ENCODE measurements at places on chromosomes 13 and 19.

- DNase-seq: no peak
Measured at GRCh38 chr13:33110713-33111413, 94.6 kb downstream of the KL start.

- no peak for DNase-seq
Measured at GRCh38 chr13:39526499-39526898, 76.5 kb downstream of the LHFPL6 start.

- DNase-seq: peak; percentile 69
Measured at GRCh38 chr13:20136781-20137703, 23.8 kb downstream of the GJA3 start.

DNA sequence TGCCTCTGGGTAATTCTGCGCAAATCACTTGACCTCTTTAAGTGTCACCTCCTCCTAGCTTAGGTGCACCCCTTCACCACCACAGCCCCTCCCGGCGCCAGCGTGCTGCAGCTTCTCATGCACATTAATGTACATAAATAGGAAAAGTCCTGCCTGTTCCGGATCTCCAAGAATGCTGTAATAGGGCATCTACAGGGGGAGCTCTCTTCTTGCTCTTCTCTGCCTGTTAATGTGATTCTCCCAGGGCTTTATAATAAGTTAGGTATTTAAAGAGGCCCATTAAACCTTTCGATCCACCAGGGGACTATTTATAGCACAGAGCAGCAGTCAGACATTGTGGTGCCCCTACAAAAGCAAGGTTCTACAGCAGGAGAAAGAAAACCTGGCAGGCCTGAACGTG is 35.3 kb downstream of the SOX1 start:
- no peak for DNase-seq

- no peak for DNase-seq
Measured at GRCh38 chr19:39607561-39607960, 5.2 kb downstream of the LGALS13 start.

- DNase-seq: no peak
Measured at GRCh38 chr13:89279374-89279773, 1608.2 kb downstream of the SLITRK5 start.

GRCh38 chr19:459724-460511 is 915 bp downstream of the SHC2 start:
- no peak for DNase-seq

- DNase-seq: no peak
Measured at GRCh38 chr19:50750010-50750409, 20.3 kb upstream of the GPR32 start.

DNA sequence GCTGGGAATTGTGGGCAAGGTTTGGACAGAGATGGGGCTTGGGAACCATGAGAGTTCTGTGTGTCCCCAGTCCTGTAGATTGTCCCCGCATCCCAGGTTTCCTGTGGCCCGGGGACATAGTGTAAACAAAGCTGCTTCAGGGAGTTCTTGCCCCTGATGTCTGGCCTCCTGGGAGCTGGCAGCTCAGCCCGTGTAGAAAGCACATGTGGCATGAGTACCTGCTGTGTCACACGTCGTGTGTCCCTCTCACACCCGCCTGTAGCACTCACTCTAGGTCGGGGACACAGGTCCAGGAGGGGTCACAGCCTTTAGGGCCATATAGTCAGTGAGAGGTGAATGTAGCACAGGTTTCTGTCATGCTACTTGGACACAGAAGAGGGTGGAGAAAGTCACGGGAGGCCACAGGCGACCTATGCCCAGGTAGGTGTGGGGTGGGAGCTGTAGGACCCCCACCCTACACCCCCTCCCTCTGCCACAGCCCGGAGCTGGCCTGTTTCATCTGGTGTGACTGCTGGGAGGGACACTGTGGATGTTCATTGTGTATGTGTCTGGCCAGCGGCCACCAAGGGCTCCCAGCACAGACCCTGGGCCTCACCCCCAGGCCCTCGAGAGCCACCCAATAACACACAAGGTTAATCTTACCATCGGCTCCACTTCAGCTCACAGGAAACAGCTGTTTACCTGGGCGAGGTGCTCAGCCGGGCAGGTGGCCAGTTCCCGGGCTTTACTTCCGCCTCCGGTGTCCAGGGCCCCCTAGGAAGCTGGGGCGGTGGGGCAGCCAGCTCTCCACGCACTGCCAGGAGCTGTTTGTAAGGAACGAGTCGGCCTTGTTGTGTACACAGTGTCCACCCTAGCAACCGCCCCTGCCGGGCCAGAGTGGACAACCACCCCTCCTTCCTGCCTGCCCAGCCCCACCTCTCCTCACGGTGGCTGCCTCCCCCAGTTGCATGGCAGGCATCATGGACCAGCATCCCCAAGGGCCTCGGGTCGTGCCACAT is 49.7 kb downstream of the COMP start:
- DNase-seq: no peak

DNA sequence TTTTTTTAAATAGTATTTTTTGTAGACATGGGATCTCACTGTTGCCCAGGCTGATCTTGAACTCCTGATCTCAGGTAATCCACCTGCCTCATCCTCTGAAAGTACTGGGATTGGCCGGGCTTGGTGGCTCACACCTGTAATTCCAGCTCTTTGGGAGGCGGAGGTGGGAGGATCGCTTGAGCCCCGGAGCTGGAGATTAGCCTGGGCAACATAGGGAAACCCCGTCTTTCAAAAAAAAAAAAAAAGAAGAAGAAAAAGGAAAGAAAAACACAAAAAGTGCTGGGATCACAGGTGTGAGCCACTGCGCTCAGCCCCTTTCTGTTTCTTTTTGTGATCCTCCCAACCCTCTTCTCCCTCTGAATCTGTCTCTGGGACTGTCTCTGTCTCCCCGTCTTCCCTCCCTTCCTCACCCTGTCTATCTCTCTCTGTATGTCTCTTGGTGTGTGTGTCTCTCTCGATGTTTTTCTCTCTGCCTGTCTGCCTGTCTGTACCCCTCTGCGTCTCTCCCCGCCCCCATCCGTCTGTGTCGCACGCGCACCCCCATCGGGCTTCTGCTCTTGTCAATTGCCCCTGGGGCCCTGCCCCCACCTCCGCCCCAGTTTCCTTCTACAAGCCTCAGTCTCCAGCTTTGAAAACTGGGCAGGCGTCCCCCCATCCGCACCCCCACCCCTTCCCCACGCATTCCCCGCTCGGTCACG is 540 bp upstream of the ZFP36 start:
- DNase-seq: peak; percentile 88

DNA sequence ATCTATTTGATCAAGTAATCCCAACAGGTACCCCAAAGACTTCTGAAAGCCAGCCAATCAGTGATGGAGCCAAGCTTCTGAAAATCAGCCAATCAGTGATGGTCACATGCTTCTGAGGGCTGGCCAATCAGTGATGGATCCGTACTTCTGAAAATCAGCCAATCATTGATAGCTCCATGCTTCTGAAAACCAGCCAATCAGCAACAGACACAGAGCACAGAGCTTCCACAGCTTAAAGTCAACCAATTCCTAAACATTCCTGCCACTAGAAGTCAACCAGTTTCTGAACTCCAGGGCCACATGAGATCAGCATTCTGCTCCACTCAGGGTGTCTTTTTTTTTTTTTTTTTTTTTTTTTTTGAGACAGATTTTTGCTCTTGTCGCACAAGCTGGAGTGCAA is 8.2 kb upstream of the HSD17B14 start:
- no peak for DNase-seq

DNA sequence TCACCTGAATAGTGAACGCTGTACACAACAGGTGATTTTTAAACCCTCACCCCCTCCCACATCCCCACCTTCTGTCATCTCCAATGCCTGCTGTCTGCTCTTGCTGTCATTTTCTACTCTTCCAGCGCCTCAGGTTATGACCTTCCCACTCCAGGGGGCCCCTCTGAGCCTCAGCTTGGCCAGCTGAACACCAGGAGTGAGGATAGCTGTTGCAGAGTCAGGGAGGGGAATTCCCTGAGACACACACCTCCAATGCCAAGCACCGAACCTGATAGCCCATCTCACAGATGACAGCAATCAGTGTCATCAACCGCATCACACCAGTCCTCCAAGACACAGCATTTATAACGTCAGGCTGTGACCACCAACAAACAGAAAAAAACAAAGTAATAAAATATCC is 193.5 kb downstream of the ZNF536 start:
- no peak for DNase-seq

DNA sequence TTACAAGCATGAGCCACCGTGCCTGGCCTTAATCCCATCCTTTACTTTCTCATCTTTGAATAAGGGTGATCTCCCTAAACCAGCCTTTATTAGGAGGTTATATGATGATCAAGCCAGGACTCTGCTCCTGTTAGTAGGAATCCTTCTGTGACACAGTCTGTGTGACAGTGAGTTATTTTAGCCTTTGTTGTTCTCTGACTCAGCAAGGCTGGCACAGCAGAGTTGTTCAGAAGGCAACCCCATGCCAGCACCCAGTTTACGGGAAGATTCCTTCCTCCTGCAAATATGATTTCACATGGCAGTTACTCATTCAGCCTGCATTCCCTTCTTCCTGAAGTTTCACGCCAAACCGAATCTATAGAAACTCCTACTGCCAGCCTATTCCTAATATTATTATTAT is 10.5 kb upstream of the MIER2 start:
- no peak for DNase-seq

- DNase-seq: no peak
Measured at GRCh38 chr19:17505223-17505622, 6.2 kb upstream of the PGLS start.

- DNase-seq: no peak
Measured at GRCh38 chr13:47126432-47126831, 229.6 kb upstream of the HTR2A start.

GRCh38 chr19:37413313-37414084 is 42.6 kb downstream of the ZNF527 start:
- no peak for DNase-seq

- DNase-seq: no peak
Measured at GRCh38 chr13:74770361-74770760, 636.2 kb upstream of the KLF12 start.

GRCh38 chr13:86737334-86737932 is 933.7 kb upstream of the SLITRK5 start:
- DNase-seq: no peak

DNA sequence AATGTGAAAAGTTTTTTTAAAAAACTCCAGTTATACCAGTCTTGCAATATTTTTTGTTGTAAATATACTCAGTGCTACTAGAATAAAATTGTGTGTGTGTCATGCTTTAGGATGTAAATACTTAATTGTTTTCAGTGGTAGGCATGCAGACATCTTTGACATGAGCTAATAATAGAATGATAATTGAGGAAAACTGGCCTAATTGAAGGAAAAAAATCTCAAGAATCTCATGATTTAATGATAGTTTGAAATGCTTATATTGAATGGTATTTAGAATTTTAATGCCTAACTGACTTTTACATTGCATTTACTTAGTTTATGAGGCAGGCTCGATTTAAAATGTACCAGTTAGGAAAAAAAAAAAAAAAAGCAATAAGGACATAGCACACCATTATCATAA is 3.2 kb upstream of the MAB21L1 start:
- no peak for DNase-seq

- DNase-seq: no peak
Measured at GRCh38 chr19:44627631-44628030, 14.3 kb downstream of the IGSF23 start.

- DNase-seq: no peak
Measured at GRCh38 chr13:33096886-33097605, 80.8 kb downstream of the KL start.

DNA sequence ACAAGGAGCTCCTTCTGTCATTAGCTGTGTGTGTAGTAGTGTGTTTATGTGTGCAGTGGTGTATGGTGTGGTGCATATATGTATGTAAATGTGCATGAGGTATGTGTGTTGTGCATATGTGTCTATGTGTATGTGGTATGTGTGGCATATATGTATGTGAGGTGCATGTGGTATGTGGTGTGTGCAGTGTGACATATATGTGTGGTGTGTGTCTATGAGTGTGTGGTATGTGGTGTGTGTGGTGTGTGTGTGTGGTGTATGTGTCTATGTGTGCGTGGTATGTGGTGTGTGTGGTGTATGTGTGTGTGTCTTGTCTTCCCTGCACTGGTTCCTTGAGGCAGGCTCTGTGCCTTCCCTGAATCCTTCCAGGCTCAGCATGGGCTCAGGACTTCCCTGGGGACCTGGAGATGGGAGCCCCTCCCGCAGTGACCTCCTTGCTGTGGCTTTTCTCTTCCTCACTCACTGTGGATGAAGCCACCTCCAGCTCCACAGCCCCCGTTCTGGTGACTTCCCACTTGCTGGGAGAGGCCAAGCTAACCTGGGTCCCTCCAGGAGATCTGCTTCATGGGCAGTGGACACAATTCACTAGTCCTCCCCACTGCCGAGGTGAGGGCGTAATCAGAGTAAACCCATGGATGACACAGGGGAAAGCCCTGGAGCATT is 64.2 kb downstream of the CCDC70 start:
- DNase-seq: no peak

GRCh38 chr19:29927944-29928625 is 14.0 kb upstream of the URI1 start:
- no peak for DNase-seq

DNA sequence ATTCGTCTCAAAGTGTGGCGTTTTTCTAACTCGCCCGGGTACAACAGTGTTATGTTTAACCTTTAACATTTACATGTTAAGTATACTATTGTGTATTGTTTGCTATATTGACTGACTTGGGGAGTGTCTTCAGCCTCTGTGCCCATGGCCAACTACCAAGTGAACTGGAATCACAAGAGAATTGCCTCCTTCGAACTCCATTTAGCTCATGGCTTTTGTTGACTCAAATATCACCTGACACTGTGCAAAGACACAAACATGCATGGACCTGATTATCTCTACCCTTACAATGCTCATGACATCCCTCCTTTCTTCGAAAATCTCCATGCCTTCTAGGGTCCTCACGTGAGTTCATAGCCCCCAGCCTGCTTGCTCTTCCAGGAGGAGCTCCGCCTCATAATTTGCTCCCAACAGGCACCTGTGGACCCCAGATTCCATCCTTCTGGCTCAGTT is 704 bp downstream of the ZNF814 start:
- no peak for DNase-seq

GRCh38 chr13:111283991-111284390 is 36.5 kb upstream of the TEX29 start:
- DNase-seq: no peak

DNA sequence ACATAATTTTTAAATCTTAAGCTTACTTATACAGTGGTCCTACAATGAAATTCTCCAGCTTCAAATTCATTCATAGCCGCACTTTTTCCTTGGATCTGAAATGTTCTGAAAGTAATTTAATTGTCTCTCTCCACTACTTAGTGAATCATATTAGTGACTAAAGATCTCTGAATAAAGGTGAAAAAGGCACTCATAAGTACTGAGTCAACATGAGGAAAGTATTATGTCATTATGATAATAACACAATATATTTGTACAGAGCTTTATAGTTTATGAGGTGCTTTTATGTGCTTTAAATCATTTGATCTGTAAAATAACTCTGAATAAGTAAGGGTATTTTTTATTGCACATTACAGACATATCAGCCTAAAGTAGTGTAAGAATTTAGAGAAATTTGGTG is 628.2 kb upstream of the SLITRK5 start:
- no peak for DNase-seq

DNA sequence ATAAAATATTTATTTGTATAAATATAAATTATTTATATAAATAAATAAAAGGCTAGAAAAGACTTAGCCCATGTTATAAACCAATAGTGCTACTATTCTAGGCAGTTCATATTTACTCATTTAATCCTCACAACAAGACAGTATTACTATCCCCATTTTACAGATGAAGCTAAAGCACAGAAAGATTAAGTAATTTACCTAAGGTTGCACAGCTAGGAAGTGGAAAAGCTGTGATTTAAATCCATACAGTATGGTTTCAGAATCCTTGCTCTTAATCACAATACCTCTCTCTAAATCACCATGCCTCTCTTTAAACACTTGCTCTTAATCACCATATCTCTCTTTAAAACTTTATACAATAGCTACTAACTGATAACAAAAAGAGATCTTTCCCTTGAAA is 13.8 kb downstream of the SPRYD7 start:
- DNase-seq: no peak

All from activated CD4-positive, alpha-beta T cell treated with anti-CD3 and anti-CD28 coated beads, Interleukin-2, Interleukin-6, amounts not matched to agents 100 ng/mL and 50 ng/mL, durations not matched to agents 16 hours and 8 hours (primary cell).